ENCODE measurements at places on chromosomes 11 and 22.

DNA sequence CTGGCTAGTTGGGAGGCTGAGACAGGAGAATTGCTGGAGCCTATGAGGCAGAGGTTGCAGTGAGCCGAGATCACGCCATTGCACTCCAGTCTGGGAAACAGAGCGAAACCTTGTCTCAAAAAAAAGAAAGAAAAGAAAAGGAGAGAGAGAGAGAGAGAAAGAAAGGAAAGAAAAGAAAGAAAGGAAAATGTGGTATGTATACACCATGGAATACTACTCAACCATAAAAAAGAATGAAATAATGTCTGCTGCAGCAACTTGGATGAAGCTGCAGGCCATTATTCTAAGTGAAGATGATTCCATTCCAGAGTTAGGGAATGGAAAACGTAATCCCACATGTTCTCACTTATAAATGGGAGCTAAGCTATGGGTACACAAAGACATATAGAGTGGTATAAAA is 30.8 kb downstream of the TTC28 start:
- no peak for DNase-seq

DNA sequence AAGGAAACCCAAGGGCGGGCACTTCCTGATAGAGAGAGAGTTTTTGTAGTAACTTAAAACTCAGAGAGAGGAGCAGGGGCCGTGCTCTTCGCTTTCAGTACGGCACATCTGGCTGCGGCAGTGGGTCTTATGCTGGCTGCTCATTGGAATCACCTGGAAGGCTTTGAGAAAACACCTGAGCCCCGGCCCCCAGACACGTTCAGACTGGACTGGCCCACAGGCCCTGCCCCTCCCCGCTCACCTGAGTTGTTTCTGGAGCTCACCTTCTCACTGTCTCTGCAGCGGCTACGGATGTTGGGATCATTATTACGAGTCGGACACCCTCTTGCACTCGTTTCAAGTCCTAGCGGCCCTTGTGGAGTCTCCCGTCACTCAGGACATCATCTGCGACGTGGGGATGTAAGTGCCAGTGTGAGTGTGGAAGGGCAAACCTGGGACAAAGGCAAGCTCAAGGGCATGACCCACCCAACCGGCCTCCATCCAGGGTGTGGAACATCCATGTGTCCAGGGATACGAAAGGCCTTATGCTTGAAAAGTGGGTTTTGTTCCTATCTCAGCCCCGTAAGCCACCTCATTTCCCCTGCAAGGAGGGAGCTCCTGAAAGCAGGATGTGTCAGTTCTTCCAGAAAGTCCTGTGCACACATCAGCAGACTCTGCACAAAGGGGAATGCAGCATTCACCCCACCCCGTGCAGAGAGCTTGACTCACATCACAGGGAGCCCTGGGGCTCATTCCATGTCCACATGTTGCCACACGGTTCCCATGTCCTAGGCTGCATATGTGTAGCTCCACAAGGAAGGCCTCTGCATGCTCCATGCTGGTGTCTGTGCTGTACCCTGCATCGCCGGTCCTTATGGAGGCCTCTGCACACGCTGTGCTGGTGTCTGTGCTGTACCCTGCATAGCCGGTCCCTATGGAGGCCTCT is 5.4 kb downstream of the NADSYN1 start:
- no peak for DNase-seq

DNA sequence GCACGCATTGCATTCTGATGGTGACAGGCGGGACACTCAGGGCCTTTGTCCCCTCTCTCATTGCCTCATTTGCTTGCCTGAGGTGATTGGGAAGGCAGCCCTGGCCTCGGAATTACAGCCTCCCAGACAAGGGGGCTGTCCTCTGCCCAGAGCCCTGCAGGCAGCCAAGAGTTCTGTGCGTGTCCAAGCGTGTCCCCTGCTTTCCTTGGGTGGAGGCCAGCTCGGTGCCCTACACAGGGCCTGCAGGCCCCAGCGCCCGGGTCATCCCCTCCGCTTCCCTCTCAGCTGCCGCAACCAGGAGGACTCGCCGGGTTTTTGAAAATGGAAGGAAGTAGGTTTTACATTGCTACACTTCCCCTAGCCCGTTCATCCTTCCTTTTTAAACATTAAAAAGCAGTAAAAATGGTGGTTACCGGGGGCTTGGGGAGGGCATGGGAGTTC is 1.9 kb downstream of the GRAMD4 start:
- no peak for DNase-seq

DNA sequence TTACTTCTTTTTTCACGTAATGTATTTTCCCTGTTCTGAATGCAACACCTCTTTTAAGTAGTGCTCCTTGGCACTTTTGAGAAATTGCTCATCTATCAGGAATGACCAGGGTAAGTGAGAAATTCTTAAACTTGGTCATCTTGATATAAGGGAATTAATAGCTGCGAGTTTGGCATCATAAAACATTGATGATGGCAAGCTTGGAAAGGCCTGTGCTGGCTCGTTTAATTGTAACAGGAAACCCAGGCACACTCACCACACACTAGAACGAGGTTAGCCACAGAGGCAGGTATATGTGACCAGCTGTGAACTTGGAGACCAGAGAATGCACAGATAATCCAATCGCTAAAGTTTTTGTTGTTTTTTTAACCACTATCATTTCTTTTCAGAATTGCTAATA is 24.3 kb downstream of the FAM118A start:
- DNase-seq: no peak

DNA sequence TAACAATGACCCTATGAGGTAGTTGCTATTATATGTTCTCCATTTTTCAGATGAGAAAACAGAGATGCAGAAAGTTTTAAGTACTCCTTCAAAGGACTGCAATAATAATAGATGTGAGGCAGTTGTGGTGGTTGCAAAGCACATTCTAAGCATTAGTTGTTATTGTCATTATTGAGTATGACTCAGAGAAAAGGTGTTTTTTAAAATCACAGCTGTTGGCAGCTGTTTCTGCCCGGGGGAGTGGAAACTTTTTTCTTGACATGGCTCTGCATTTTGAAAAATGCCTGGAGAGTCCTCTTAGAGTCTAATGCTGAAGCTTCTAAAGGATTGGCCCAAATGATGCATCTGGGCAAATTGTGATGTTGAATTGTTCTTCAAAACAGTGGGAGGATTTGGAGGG is 244.5 kb upstream of the MPPED2 start:
- no peak for DNase-seq

DNA sequence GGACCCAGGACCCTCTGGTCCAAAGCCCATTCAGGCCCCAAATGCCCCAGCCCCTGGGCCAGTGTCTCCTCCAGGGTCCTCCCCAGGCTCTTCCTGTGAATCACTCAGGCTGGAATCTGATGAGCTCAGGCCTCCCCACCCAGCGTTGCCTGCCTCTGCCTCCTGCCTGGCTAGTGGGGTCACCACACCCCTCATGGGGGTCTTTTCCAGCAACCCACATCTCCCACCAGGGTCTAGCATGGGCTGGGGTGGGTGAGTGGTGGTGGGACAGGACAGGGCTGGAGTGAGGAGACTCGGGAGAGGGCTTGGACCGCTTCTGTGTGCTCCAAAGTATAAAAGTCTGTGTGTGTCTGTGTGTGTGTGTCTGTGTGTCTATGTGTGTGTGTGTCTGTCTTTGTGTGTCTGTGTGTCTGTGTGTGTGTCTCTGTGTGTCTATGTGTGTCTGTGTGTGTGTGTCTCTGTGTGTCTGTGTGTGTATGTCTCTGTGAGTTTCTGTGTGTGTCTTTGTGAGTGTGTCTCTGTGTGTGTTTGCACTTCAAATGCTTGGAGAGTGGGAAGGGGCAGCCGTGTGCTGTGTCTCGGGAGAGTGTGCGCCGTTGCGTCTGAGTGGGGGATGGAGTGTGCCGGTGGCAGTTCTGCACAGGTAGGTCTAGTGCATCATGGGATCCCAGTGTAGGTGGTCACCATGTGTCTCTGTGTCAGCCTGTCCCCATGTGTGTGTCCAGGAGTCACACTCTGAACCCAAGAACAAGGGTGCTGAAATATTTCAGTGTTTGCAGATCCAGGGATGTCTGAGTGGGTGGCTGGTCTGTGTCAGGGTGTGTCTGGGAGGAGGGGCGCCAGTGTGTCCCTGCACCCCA is 8.8 kb downstream of the RIN1 start:
- DNase-seq: no peak

- no peak for DNase-seq
Observed at GRCh38 chr22:28864878-28865596, 18.3 kb upstream of the ZNRF3 start.

DNA sequence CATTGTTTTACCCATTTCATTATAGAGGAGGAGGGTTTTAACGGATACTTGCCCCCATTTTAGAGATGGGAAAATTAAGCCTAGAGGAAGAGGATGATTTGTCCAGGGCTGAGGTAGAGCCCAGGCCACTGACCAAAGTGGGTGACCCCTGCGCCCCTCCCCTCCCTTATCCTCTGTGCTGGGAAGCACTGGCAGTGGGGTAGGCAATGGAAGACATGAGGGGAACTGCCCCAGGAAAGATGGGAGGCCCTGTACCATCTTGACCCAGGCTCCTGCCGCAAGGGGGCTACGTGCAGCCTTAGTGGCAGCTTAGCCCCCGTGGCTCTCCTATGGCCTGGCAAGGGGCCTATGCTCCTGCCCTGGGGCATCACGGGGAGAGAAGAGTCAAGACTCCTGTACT is 76.4 kb upstream of the MYOD1 start:
- DNase-seq: no peak

All from HuH-7.5 (cell line).